Fibroblast of skin of left quadriceps (primary cell): ENCODE measurements at places on chromosomes 2 and 18.

GRCh38 chr2:16607301-16607700, 58.3 kb downstream of the CYRIA start:
- no peak for DNase-seq

- DNase-seq, result no peak
Measured at GRCh38 chr18:10850840-10851239, 298.5 kb downstream of the PIEZO2 start.

DNA sequence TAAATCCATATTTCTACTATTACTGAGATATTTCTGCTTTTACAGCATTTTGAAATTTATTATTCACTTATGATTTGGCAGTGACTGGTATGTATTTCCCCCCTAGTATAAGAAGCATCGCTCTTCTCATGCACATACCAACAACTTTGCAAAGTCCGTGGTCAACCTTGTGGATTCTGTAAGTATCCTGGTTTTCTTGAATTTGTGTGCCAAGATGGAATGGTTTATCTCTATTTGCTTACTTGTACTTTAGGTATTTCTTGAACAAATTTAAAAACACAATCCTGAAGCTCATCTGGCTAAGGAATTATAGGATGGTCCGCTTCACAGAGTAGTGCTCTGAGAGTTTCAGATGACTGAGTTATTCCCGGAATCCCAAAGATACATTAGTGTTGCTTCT, 85.0 kb upstream of the FAM237A start:
- peak; percentile 17 for DNase-seq

DNA sequence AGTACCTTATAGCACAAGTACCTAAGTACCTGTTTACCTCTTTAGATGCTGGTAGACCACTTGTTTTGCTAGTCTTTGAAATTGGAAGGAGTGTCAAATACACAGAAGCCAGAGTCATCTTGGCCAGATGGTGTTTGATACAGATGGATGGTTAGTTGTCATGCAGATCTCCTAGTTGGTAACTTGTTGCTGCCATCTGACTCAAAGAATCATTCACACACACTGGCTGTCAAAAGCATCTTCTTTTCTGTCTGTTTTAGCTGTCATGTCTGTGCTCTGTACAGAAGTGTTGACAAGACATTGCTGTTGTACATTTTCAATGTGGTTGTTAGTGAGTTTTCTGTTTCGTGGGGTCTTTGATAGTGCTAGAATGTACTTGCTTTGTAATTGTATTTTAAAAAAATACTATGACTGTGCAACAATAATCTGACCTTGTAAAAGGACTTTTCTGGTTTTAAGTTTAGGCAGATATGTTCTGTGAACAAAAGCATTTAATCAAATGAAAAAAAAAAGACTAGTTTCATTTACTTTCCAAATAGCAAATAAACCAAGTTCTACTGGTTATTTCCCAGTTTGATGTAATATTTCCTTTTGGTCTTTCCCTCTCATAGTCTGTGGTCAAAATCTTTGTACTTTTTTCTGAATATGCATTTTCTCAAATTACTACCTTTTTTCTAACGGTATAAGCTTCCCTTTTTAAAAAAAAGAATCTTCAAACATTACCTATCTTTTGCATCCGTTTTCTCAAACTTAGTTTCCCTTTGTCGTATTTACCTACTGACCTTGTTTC, 39.9 kb downstream of the TANK start:
- no peak for DNase-seq

DNA sequence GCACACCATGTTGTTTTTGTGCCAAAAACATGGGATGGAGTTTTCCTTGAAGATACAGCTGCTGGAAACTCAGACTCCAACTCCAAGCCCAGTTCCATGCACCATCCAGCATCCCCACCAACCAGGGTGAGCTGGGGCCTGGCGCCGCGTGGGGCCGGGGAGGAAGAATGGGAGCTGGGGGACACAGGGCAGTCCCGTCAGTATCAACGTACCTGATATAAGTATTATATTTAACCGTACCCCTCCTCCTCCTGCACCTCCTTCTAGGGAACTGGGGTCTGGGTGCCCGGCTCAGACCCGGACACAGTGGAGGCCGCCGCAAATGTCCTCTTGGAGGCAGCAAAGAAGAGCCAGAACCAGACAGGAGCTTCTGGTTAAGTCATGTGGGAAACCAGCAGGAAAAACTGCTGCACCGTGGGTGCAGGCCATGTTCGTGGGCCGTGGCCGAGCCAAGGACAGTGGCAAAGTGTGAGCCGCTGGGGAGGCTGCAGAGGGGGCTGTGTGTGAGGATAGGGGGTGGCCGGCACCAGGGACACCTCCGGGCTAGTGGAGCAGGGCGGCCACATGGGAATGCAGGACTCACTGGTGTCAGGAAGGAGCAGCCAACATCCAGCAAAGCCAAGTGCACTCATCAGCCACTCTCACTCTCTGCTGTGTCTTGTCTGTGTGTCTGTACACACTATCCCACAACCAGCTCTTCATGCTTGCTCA, 112.6 kb downstream of the TMEM18 start:
- no peak for DNase-seq
